ENCODE measurements at places on chromosomes 4 and X.
A peak's percentile ranks its signal among the peaks of the same experiment; 100 is the strongest.

DNA sequence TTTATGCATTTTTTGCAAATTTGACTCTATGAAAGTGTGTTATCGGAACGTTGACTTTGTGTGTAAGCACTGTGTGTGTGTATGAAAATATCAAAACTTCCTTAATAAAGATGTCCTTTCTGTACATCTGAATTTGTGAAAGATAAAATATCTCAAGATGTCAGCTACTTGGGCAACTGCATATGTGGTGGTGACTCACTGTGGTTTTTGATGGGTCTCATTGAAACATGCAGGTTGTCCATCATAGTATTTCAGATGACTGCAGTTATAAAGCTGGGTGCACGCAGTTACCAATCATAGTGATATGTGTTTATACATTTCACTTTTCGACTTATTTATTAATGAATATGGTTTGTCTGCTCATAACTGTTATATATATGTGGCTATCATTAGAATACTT lies 19.7 kb upstream of the BBS12 start:
- no peak for DNase-seq

DNA sequence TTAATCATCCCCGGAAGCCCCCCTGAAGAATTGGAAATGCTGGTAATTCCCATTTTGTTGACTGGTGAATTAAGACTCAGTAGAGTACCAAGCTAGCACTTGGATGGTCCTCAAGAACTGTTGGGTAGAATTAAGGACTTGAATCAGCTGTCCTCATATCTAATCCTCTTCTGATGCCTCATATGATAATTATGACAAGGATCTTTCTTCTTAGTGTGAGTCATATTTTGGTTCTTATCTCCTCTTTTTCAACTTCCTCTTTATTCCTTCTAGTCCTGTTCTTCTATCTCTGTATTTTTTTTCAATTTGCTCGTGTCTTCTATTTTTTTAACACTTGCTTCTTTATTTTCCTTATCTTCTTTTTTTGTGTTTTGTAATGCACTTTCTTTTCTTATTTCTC lies 206.3 kb upstream of the ANXA3 start:
- no peak for DNase-seq

DNA sequence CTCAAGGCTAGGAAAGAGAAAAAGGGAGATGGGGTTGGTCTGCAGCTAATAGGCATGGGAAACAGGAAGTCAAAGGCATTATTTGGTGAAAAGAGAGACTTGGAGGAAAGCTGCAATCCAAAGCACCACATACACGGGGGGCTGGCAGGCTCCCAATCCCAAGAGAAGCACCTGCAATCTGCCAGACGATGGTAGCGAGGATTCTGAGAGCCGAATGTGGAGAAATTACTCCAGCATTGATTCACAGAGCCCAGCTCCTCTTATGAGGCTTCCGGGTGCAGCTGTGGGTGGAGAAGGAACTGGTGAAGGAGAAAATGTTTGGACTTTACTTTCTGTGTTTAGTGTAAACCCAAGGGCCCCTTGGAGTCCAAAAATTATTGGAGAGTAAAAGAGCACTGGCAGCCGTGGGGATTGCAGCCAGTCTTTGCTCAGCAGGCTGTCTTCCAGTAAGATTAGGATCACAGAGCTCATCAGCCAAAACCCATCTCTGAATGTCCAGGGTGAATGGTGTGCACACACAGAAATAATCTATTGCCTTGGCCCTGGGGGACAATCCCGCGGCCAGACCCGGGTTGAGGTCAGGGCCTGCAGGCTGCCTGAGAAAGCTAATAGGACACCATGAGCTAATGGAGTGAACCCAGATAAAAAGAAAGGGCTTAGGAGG lies 197.6 kb downstream of the KIT start:
- no peak for DNase-seq

DNA sequence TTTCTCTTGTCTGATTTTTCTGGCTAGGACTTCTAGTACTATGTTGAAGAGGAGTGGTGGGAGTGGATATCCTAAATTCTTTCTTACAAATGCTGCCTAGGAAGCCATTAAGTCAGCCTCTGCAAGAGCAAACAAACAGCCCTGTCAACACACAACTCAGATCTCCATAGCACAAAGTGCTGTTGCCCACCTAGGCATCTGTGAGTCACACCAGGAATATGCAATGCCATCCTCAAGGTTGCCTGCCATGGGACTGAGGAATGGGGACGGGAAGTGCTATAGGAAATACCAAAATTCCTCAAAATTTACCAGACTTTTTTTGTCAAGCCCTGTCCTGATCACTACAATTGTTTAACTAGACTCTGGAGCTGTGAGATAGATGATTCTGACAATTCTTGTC lies 466.9 kb downstream of the FSTL5 start:
- DNase-seq: no peak

- DNase-seq: no peak
These were observed 107.3 kb downstream of the JADE1 start for GRCh38 chr4:128916832-128917231.

- DNase-seq: no peak
These were observed 69.8 kb downstream of the RPS3A start for GRCh38 chr4:151169223-151169622.

- no peak for DNase-seq
These were observed 279.0 kb downstream of the ARAP2 start for GRCh38 chr4:35965300-35965699.

DNA sequence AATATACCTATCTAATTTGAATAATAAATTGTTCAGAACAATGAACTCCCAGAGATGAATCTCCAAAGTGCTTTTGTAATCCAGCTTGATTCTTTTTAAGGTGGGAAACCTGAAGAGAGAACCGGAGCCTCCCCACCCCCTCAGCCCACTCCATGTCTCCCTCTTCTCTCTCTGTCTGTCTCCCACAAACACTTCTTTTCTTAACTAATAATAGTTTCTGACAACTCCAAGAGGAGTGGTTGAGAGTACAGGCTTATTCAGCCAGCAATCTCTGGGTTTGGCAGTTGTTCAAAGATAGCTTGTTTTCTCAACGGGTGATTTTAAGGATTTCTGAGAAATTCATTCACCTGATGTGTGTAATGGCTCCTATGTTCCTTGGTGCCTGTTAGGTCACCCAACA lies 23.4 kb downstream of the PPP4R3C start:
- DNase-seq: no peak

GRCh38 chrX:85611926-85612325 lies 232.5 kb upstream of the POF1B start:
- DNase-seq: no peak

- no peak for DNase-seq
These were observed 150.0 kb downstream of the CBR4 start for GRCh38 chr4:168859888-168860694.

DNA sequence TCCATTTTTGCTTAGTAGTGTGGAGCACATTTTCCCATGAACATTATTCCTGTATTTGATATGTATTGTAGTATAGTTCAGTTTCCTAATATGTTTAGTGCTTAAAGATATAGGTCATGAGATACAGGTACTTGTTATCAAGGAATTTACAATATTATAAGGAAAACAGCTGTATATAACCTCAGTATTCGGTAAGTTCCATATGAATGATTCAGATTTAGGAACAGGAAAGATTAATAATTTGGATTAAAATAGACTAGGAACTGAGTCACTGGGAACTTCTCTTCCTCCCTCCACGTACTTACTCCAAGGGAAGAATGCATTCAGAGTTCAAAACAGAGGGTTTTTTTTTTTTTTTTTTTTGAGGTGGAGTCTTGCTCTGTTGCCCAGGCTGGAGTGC lies 20.0 kb downstream of the DIAPH2 start:
- DNase-seq: no peak

GRCh38 chrX:82087699-82088098 lies 885.8 kb downstream of the SH3BGRL start:
- peak; percentile 29 for DNase-seq
